ENCODE measurements at places on chromosomes 3 and 15.

- DNase-seq = no peak
These were observed 153.1 kb downstream of the TNIK start for GRCh38 chr3:171307046-171307585.

DNA sequence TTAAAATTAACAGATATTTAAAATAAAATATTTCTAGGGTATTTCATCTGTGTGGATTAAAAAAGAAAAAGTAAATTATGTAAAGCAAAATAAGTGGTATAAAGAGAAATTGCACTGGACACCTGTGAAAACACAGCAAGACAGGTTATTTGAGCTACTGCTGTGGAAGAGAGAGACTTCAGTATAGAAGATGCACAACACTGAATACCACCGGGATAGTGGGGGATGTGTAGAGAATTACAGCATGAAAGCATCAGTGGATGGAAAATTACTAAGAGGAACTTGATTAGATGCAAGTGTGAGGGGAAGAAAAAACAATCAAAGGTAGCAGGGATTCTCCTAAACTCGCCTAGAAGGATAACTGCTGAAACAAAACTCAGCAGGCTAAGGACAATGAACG is 1242.5 kb upstream of the GBE1 start:
- DNase-seq = no peak

GRCh38 chr3:12593473-12593872 is 36.6 kb downstream of the MKRN2 start:
- DNase-seq = no peak

- peak; percentile 5 for DNase-seq
These were observed 66.3 kb downstream of the ISG20 start for GRCh38 chr15:88704791-88705768.

GRCh38 chr3:61199843-61200242 is 51.4 kb downstream of the FHIT start:
- no peak for DNase-seq

- no peak for DNase-seq
These were observed 24.9 kb upstream of the WNT5A start for GRCh38 chr3:55511895-55512570.

- DNase-seq = no peak
These were observed 42.7 kb upstream of the GAP43 start for GRCh38 chr3:115580566-115580965.

DNA sequence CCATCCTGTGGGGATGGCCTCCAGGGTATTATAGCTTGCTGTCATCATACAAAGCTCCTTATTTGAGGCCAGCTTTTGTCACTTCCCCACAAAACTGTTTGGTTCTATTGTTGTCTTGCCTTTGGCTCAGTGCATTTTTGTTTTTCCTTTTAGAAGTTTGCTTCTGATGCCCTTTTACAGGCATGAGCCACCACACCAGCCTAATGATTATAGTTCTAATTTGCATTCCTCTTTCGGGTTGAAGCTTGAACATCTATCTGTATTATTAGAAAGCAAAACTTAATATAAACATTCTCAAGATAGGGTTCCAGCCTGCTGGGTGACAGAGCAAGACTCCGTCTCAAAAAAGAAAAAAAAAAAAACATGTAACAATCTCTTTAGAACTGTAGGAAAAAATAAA is 39.8 kb downstream of the SMARCC1 start:
- DNase-seq = no peak

GRCh38 chr3:56130036-56130435 is 338.2 kb downstream of the ERC2 start:
- no peak for DNase-seq

DNA sequence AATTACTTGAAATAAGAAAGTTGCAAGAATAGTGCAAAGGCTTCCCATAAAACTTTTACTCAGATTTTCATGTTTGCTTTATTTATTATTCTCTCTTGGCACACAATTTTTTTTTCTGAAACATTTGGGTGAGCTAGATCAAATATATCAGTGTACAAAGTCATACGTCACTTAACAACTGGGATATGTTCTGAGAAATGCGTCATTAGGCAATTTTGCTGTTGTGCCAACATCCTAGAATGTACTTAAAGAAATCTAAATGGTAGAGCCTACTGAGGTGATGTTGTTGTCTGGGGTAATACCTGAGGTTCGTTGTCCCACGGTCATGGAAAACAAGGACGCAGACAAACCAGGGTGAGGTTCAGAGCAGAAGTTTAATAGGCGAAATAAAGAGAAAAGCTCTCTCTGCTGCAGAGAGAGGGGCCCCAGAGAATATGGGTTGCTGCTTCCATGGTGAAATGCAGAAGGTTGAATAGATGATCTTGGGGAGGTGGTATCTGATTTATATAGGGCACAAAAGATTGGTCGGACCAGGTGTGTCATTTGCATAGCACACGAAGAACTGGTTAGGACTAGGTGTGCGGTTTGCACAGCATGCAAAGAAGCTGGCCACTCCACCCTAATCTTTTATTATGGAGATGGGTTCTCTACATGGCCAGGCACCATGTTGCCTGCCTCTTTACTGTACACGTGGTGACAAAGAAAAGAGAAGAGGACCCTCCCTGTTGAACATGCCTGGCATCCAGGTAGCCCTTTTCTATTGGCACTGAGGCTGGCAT is 8.8 kb upstream of the GRAMD1C start:
- DNase-seq = no peak

DNA sequence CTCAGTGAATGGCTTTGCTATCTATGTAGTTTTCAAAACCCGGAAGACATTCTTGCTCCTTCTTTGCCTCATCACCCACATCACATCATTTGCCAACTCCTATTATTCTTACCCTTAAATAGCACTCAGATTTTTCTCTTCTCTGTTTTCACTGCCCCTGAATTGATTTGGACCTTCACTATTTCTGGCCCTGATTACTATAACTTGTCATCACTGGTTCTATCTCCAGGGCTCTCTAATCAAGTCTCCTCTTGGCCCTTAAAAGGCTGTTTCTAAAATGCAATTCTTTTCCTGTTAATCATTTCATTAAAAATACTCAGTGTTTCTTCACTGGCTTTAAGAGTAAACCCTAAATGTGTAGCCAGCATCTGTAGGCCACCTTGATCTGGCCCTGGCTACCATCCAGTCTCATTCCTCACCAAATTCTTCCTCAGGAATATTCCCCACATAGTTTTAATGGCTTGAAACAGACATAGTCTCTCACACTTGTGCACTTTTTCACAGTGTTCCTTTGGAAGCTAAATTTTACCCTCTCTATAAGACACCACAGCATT is 437.1 kb upstream of the CBLB start:
- no peak for DNase-seq

DNA sequence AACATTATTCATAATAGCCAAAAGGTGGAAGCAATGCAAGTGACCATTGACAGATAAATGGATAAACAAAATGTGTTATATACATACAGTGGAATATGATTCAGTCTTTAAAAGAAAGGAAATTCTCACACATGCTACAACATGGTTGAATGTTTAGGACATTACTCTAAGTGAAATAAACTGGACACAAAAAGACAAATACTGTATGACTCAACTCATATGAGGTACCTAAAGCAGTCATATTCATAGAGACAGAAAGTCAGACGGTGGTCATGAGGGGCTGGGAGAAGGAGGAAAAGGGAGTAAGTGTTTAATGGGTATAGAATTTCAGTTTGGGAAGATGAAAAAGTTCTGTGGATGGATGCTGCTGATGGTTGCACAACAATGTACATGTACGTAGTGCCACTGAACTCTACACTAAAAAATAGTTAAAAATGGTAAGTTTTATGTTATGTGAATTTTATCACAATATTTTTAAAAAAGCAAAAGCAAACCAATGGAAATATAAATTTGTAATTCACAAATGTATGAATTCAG is 5.3 kb downstream of the TXNRD3 start:
- DNase-seq = no peak

DNA sequence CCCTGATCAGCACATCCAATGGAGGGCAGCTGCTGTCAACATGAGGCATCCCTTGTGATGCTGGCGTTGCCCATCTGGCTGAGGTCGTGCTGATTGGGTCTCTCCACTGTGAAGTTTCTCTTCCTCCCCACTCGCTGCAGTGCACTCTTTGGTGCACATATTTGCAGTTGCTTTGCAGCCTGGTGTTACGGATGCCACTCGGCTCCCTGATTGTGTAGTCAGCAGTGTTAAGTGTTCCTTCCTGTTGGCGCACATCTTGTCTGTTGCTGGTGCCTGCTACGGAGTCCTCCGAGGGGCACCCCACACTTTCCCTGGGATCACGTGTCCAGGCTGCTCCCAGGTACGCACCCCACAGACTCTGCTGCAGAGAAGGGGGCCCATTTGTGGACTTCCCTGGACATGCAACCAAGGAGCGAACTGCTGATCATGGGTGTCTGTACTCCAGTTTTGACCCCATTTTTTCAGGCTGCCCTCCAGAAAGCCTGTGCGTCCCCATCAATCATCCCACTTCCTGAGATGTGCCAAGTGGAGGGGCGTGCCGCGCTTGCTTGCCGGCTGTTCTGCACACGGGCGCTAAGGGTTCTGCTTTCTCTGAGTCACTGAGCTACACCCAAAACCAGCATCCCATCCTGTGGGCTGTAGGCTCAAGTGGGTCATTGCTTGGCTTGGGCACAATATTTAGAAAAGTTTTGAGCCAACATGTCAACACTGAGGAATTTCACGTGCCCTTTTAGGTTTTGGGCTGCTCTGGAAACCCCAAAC is 98.6 kb downstream of the FBLN2 start:
- peak; percentile 44 for DNase-seq

GRCh38 chr3:47407237-47407636 is 26.4 kb downstream of the PTPN23 start:
- no peak for DNase-seq

DNA sequence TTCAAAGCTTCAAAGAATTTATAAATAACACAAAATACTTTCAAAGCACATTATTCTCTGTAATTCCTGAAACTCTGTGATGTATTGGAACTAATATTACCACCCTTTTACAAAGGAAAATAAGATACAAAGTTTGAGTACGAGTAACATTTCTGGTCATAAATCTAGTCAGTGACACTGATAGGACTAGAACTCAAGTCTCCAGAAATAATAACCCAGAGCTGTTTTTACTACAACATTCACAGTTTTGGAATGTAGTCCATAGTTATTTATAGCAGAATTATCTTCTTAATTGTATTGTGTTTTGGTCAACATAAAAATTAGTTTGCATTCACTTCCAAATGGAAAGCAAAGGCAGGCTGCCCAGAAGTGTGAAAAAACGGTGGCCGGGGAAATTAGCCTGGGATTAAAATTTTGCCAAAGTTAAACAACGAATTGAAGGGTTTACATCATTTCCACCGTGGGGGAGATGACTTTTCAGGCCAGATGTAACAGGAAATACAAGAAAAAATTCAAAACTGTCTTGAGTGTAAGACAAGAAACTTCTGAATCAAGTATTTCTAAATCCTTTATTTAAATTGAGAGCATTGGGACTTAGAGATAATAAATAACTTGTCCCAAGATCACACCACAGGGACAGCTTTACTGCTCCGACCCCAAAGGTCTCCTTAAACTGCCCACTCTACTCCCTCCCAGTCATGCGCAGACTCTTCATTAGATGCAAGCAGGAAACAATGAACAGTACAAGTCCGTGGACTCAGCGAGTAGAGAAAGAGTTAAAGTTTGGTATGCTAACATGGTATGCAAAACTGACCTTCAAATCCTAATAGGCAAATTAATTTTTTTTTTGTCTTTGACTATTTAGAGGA is 74.3 kb upstream of the VGLL4 start:
- peak; percentile 7 for DNase-seq

DNA sequence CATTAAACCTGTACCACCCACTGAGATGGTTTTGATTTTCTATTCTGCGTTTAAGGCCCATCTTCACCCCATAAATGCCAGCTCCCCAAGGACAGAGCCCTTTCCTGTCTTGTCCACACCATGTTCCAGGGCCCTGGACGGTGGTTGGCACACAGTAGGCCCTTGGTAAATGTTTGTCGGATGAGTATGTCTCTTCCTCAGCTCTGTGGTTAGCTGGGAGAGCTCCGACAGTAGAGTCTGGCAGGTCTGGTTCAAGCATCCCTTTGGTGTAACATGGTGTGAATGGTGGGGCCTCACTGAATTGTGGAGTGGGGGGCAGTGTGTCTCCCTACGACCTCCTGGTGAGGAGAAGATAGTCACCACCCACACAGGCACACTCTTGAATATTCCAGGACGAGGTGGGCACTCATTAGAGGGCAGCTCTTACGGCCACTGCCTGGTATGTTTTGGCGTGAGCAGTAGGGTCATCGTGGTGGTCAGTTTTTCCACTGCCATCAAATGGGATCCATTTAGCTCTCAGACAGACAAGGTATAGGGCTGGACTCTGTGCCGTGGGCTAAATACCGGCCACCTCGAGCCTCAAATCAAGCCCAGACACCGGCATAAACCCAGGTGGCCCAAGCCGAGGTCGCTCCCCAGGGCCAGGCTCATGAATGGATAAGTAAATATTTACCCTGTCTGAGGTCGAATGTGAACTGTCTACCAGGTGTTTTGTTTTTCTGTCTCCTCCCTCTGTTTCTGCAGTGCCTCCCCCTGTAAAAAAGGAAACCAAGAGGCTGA is 61.3 kb downstream of the SMAD3 start:
- no peak for DNase-seq

- DNase-seq = no peak
These were observed 72.6 kb downstream of the CHST2 start for GRCh38 chr3:143192193-143192592.

- DNase-seq = no peak
These were observed 166.7 kb upstream of the THBS1 start for GRCh38 chr15:39414201-39414600.

DNA sequence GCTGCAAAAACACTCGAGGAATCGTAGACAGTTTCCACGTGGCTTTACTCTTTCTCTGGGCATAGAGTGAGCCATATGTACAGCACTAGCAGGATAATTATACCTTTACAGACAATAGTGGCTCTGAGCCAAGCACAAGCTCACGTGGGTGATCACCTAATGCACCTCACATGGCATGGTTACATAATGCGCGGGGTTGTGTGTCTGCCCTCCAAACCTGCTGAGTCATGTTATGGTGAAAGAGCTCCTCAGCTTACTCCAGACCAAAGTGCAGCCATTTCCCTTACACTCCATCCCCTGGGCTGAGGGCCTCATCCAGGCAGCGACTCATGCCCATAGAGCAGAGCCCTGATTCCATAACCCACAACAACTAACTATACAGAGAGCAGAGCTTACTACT is 1458.4 kb upstream of the CADM2 start:
- no peak for DNase-seq

GRCh38 chr15:68620721-68621527 is 42.1 kb downstream of the CORO2B start:
- no peak for DNase-seq

DNA sequence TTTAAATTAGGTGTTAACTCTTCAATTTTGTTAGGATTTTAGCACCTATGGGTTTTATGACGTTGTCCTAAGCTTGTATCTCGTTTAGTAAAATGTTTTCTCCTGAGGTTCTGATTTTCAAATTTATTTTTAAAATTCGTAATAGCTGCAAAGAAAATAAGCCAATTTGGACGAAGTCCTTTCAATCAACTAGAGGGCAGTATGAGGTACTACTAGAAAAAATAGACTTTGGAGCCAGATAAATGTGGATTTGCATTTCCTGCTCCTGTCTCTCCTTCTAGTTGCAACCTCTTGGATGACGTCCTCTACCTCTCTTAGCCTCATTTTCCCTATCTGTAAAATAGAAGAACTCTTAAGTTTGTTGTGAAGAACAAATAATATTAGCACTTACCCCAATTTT is 81.1 kb downstream of the SLTM start:
- no peak for DNase-seq

DNA sequence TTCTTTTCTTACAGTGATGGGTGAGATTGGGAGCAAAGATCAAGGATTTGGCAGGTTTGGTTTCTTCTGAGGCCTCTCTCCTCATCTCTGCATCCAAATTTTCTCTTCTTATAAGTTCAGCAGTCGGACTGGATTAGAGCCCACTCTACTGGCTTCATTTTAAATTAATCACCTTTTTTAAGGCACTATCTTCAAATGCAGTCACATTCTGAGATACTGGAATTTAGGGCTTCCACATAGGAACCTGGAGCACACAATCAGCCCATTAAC is 56.5 kb upstream of the PLSCR4 start:
- DNase-seq = no peak

Measured in suppressor macrophage (primary cell).